ENCODE measurements at places on chromosomes 6 and 20.

GRCh38 chr6:36605560-36606391, 11.6 kb downstream of the SRSF3 start:
- DNase-seq, result peak; percentile 67

- peak; percentile 31 for DNase-seq
Observed at GRCh38 chr20:38986663-38987062, 24.5 kb downstream of the DHX35 start.

DNA sequence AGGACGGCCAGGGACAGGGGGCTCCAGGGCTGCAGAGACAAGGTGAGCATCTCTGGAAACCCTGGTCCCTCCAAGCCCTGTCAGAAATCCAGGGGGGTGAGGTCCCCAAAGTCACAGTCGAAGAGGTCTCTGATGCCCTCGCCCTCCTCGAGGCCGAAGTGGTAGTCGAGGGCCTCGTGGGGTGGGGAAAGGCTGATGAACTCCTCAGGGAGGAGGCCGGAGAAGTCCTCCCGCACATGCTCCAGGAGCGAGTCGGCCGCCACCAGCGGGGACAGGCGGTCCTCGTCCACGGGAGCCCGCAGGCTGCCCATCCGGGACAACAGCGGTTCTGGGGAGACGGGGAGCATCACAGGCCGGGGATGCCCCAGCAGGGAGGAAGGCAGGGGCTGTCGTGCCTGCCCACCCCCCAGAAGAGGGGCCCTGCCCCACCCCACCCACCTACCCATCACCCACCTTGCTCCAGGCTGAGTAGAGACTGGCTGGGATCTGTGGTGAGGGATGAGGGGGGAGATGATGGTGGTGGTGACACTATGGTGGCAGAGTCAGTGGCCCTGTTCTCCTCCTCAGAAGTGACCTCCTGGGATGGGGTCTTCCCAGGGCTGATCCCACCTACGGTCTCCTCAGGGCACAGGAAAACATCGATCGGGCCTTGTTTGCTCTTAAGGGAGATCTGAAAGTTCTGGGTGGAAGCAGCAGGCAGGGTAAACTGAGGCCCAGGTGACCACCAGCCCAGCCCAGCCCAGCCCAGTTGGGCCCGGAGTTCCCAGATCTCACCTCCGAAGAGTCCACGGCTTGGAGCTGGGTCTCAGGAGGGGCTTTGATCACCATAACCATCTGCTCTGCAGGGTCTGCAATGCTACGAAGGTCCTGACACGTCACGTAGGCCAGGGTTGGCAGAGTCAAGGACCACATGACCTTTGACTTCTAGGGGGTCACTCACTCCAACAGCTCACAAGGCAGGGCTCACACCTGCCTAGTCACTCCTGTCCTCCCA, 2.7 kb upstream of the NECAB3 start:
- DNase-seq, result no peak

DNA sequence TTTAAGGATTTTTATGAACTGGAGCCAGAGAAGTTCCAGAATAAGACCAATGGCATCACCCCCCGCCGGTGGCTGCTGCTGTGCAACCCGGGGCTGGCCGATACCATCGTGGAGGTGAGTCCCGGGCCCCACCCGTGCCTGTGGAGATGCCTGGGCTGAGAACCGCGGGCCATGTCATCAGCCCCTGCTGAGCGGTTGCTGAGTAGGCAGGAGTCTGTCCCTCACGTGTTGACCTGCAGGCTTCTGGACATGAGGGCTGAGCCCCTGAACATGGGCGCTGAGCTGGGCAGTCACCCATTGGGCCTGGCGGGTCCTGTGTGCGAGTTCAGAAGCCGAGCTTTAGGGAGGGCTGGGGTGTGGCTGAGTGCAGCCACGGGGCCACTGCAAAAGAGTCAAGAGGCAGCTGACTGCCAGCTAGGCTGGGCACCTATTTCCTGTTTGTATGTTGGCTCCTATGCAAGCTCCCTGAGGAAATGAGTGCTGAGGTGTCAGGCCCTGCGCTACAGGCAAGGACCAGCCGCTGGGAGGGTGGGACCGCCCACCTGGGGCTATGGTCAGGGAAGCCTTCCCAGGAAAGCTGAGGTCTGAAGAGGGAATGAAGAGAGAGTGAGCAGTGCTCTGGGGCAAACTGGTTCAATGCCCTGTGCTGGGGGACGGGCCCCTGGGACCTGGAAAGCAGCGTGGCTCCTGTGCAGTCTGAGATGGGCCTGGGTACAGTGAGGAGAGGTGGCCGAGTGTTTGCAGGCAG, 34.3 kb downstream of the PYGB start:
- DNase-seq, result no peak

GRCh38 chr20:47493175-47493962, 8.3 kb upstream of the NCOA3 start:
- peak; percentile 89 for DNase-seq

- no peak for DNase-seq
Observed at GRCh38 chr6:26495281-26495680, 4.8 kb upstream of the BTN1A1 start.

GRCh38 chr20:31860390-31861134, 9.8 kb downstream of the DUSP15 start:
- no peak for DNase-seq

GRCh38 chr6:125987026-125987617, 782 bp downstream of the TRMT11 start:
- peak; percentile 41 for DNase-seq
